ENCODE measurements at places on chromosomes 1 and 21. TPM values are rescaled to one million over a fixed set of nuclear protein-coding genes. Genes with fewer than 3 reads are reported as not detected.

GBP4 gene
- total RNA-seq = 2.3 TPM

OR6N1 gene
- not detected for total RNA-seq

ABCA4 gene
- 27.9 TPM for total RNA-seq

TRAPPC10 gene
- 16.7 TPM for total RNA-seq

DNA sequence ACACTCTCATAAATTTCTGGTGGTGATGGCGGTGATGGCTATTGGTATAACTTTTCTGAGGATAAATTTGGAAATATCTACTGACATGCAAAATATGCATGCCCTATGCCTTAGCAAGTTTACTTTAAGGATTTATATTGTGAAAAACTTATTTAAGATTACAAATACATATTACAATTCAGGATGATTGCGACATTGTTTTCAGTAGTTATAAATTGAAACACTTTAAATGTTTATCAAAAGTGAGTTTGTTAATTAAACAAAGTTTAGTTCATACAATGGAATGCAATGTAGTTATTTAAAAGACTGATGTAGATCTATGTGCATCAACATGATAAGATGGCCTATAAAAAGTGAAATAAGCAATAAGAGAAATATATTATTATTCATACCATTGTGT, 331.3 kb upstream of the NR5A2 start:
- DNase-seq = no peak

GRCh38 chr1:42359466-42359865, 21.1 kb upstream of the RIMKLA start:
- DNase-seq = no peak

DNA sequence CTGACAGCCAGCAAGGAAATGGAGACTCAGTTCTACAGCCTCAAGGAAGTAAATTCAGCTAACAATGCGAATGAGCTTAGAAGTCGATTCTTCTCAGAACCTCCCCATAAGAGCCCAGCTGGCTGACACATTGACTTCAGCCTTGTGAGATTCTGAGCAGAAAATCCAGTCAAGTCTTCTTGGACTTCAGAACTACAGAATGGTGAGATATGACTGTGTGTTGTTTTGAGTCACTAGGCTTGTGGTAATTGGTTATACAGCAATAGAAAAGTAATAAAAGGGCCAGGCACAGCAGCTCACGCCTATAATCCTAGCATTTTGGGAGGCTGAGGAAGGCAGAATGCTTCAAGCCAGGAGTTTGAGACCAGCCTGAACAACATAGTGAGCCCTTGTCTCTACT, 161.8 kb upstream of the IVNS1ABP start:
- no peak for DNase-seq

DNA sequence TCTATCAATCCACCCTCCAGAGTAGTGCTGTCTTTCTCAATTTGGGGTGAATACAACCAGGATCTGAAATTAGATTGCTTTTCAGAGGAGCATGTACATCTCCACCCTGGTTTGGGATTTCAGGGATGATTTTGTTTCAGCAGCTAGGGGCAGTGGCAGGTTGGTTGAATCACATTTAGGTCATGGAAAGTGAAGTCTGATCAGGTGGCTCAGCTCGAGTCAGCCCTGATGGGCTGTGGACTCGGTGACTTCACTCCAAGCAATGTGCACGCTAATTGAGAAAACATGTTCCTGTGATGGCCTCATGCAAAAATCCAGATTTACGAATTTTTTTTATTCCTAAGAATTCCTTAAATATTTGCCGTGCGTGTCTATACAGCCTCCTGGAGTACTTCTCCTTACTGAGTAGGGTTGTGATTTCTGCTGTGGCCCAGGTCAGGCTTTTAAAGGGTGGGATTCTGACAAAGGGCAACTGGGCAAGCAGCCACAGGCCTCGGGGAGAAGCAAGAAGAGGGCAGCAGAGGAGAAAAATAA, 7.5 kb downstream of the NGF start:
- DNase-seq = no peak

GRCh38 chr1:40140211-40140973, 20.8 kb upstream of the RLF start:
- DNase-seq = no peak

DNA sequence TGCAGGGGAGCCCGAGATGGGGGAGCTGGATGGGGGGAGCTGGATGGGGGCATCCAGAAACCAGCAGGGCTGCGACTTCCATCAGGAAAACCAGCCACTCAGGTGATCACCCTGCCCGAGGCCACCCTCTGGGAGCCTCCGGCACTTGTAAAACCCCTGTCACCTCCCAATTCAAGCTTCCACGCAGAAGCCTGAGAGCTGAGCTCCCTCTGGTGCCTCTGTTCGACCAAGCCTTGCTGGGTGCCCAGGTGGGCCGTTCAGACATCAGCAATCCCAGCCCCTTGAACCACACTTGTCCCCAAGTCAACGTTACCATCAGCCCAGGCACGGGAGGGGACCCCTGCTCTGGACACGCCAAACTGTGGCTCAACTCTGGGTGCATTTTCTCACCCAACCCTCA, 59.6 kb downstream of the MEGF6 start:
- DNase-seq = no peak

GRCh38 chr1:72845981-72846380, 563.6 kb upstream of the NEGR1 start:
- DNase-seq = no peak

DNA sequence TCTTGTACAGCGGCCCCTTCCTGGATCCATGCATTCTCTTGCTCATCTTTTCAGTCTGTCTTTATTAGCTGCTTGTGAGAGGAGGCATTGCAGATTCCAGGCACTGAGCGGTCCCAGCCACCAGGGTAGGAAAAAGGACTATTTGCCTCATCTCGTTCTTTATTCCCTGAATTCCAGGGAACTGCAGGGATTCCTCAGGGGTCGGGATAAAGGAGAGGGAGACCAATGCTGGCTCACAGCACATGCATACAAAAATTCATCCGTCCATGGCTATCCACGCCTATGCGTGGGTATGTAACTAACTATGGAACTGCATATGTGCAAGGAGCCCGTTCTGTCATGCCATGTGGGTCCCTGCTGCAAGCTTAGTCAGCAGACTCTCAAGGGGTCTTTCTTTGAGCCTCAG, 879 bp upstream of the PLPPR5 start:
- no peak for DNase-seq

GRCh38 chr1:230067871-230068620, 1.0 kb downstream of the GALNT2 start:
- DNase-seq = peak; percentile 53

DNA sequence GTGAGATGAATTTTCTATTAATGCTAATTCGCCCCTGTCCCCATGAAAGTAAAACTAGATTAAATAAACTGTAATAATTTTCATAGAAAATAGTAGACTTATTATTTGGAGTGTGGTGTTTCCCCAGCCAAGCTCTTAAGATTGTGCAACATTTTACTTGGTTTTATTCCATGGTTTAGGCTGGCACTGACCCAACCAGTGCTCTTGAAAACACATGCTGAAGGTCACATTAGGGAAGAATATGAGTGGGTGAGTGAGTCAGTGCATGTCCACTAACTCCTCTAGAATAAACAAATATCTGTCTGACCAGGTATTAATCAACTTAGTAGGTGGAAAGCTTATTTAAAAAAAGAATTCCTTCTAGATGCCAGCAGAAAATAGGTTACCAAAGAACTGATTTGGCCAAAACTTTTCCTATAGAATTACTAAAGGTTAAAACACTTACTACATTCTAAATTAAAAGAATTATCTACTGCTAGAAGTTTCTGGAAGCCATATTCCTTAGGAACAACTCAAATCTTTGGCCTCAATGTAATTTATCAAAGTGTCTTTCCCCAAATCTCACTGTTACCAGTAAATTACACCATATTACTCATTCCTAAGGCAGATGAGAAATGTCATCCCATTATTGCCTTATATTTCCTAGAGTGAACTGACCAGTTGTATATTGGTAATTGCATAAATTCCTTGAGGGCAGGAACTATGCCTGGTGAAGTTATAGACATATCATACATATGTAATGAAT, 89.7 kb upstream of the RGS1 start:
- peak; percentile 97 for DNase-seq

- DNase-seq = no peak
These were observed 104.2 kb downstream of the IGSF21 start for GRCh38 chr1:18211764-18212163.

DNA sequence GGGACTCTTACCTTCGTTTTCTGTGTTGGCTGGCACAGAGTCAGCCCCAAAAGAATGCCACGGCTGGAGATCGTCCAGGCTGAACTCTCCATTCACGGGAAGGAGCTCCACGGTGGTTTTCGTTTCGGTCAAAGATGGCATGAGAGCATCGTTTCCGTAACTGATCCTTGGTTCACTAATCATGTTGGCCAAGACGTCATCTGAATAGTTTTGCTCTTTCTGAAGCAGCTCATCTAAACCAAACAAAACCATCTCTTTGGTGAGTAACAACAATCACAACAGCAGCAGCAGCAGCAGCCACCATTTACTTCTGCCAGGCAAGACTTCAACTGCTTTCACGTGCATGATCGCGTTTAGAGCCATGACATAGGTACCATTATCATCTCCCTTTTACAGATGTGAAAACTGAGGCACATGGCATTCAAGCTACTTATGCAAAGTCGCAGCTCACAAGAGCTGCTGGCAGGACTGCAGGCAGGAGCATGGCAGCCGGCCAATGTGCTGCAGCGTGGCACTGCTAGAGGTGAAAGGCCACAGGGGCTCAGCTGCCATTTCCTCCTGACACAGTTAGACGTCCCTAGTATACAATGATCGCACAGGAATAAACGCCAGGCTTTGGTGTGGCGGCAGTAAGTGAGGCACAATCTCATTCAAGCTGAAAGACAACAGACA, 177.1 kb downstream of the GABPA start:
- DNase-seq = peak; percentile 81

All from dermis microvascular lymphatic vessel endothelial cell (primary cell).